Thoracic aorta (tissue), 2 donors: ENCODE measurements at places on chromosomes 3 and 15. TPM values are rescaled to one million over a fixed set of nuclear protein-coding genes. Genes with fewer than 3 reads are reported as not detected.

Gene CCR3
- not detected for total RNA-seq

Gene GOLGA6L10
- total RNA-seq = 3.1 TPM

DNA sequence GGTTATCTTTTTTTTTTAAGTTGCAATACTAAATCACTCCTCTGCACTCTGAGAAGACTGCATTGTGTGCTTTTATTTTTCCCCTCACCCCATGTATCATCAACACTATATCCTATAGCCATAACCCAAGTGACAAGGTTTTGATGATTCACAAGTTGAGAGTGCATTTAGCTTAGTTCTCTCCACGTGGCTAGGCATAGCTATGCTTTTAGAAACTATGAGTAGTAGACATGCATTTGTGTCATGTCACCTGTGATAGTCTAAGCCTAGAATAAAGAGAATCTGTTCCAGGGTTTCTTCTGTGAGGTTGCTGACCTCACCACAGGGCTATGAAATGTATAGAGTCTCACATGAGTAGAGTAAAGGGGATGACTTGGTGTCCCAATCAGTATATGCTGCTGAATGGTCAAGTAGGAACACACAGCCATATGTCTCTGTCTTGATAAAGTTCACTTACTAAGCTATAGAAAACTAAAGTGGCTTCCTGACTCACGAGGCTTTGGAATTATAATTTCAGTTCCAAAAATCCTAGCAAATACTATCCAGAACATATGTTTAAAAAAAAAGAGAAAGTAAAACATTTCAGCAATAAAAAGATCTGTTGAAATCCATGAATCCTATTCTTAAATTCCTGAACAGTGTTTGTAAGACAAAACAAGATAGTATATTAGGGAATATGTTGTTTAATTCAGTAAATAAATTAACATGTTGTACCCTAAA is 206.3 kb downstream of the LSAMP start:
- DNase-seq = no peak

GRCh38 chr3:129888771-129889170 is 4.7 kb downstream of the TMCC1 start:
- DNase-seq = no peak

GRCh38 chr3:19886404-19886803 is 47.6 kb downstream of the EFHB start:
- no peak for DNase-seq

- no peak for DNase-seq
These were observed 69.1 kb upstream of the MAGI1 start for GRCh38 chr3:66107855-66108254.

- DNase-seq = no peak
These were observed 1.7 kb downstream of the TM4SF19 start for GRCh38 chr3:196336319-196337145.

Gene SLC27A2
- total RNA-seq = 2.2 TPM

- DNase-seq = no peak
These were observed 28.9 kb downstream of the NXPE3 start for GRCh38 chr3:101807888-101808287.

DNA sequence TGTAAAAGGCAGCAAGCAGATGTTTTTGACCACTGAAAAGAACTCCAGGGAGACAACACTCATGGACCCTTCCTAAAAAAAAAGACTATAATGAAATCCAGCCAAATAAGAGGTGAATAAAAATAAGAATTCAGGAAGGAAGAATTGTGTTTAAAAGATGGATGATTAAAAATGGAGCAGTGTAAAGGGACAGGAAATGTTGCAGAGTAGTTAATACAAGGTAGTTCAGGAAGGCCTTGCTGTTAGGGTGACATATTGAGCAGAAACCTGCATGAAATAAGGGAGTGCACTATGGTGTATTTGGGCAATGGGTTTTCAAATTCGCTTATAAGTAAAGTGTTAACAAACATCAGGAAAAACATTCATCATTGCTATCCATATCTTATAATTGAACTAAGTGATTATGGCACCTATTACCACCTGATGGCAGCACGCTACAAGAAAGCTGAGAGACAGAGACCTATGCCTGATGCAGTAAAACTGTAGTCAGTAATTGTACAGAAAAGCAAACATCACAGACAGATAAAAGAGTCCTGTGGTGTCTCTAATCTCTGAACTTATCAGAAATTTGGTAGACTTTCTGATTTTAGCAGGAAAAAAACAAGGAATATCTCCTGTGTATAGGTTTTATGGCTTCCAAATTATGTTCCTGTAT is 5.8 kb upstream of the DBR1 start:
- no peak for DNase-seq

Gene SYNPR
- total RNA-seq = not detected
